ENCODE measurements at places on chromosomes 16 and 17. TPM values are rescaled to one million over a fixed set of nuclear protein-coding genes. Genes with fewer than 3 reads are reported as not detected.

Gene SLC13A2
- total RNA-seq = 505 TPM

DNA sequence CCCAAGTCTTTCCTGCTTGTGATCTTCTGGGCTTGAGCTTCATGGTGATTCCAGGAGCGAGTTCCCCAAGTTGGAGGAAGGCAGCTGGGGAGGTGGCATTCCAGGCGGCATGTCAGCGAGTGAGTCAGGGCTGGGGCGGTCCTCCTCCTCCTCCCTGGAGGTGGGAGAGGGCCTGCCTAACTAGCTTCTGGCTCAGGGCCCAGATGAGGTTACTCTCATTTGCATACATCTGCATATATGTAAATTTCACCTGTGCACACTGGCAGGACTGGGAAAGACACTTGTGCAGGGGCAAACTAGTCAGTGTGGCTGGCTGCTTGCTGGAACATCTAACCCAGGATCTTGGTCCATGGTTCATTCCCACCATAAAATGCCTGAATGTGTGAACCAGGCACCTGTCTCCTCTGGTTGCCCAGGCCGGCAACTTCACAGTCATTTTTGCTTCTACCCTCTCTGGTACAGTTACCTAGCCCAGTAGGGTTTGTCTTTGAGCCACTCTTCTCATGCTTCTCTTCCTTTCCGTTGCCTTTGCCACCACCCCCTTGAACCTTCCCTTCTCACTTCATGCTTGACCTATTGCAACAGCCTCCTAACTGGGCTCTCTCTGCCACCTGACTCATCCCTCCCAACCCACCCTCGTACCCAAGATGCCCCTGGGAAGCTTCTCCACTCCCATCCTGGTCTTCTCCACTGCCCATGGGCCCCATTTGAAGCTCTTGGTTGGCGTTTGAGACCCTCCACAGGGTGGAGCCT lies 9.6 kb upstream of the DLX4 start:
- H3K27me3 ChIP-seq = peaks cover 22% of the 10 kb centered on the region
- H3K36me3 ChIP-seq = no peaks in the 10 kb centered on the region
- no peak overlapping the region for H3K27ac ChIP-seq
- no peaks in the 10 kb centered on the region for H3K4me1 ChIP-seq

- no peak overlapping the region for H3K4me3 ChIP-seq
- DNase-seq = no peak
- no peak overlapping the region for H3K27ac ChIP-seq
- H3K36me3 ChIP-seq = no peaks in the 10 kb centered on the region
These were observed 87.5 kb upstream of the SDK2 start for GRCh38 chr17:73731733-73732132.

Gene ZG16
- 9.9 TPM for total RNA-seq

DNA sequence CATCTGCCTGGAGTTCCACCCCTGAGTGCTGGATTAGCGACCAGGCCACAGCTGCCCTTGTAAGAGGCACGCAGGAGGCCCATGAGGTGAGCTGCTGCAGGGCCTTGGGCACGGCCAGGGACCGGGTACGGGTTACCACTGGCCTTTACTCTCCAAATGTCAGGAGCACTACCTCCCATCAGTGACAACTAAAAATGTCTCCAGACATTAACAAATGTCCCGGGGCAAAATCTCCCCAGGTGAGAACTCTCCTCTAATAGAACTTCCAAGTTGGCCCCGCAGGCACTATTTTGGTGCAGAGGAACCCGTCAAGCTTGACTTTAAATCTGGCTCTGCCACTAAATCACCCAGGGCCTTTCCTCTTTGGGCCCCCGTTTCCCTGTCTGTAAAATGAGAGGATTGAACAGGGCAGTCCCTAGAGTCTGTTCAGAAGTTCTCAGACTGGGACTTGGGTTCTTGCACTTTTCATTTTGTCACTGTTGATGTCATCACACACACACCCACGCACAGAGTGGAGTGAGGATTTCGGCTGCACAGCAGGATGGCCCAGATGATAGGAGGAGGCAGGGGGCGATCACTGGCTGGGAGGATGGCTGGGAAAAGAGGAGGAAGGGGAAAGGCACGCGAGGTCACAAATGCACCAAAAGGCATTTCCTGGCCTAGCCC lies 24.5 kb upstream of the MAPT start:
- H3K27ac ChIP-seq = no peak overlapping the region
- H3K27me3 ChIP-seq = no peaks in the 10 kb centered on the region
- H3K4me3 ChIP-seq = no peak overlapping the region
- H3K4me1 ChIP-seq = no peaks in the 10 kb centered on the region
